CD8-positive, alpha-beta memory T cell (primary cell): ENCODE measurements at places on chromosomes 5 and 9. TPM values are rescaled to one million over a fixed set of nuclear protein-coding genes. Genes with fewer than 3 reads are reported as not detected.

Gene CCL28
- 8.4 TPM for total RNA-seq

Gene STARD4
- 32.5 TPM for total RNA-seq

Gene ELP1
- total RNA-seq: 36.2 TPM

Gene TXN
- 455 TPM for total RNA-seq

Gene PMPCA
- 96.4 TPM for total RNA-seq

Gene HOMER1
- total RNA-seq: 7.3 TPM

Gene FAM163B
- total RNA-seq: not detected

GRCh38 chr9:7828334-7828733 lies 28.8 kb upstream of the DMAC1 start:
- H3K36me3 ChIP-seq: no peaks in the 10 kb centered on the region
- no peak for DNase-seq
- no peaks in the 10 kb centered on the region for H3K27me3 ChIP-seq
- no peaks in the 10 kb centered on the region for H3K4me1 ChIP-seq

GRCh38 chr9:18717759-18718158 lies 243.8 kb downstream of the ADAMTSL1 start:
- H3K27ac ChIP-seq: no peak overlapping the region
- H3K27me3 ChIP-seq: no peaks in the 10 kb centered on the region
- no peaks in the 10 kb centered on the region for H3K4me1 ChIP-seq
- H3K36me3 ChIP-seq: no peaks in the 10 kb centered on the region

- H3K4me3 ChIP-seq: no peak overlapping the region
- no peaks in the 10 kb centered on the region for H3K27me3 ChIP-seq
- H3K27ac ChIP-seq: no peak overlapping the region
- DNase-seq: no peak
- H3K4me1 ChIP-seq: no peaks in the 10 kb centered on the region
These were observed 114.4 kb upstream of the ZNF366 start for GRCh38 chr5:72621576-72621975.

DNA sequence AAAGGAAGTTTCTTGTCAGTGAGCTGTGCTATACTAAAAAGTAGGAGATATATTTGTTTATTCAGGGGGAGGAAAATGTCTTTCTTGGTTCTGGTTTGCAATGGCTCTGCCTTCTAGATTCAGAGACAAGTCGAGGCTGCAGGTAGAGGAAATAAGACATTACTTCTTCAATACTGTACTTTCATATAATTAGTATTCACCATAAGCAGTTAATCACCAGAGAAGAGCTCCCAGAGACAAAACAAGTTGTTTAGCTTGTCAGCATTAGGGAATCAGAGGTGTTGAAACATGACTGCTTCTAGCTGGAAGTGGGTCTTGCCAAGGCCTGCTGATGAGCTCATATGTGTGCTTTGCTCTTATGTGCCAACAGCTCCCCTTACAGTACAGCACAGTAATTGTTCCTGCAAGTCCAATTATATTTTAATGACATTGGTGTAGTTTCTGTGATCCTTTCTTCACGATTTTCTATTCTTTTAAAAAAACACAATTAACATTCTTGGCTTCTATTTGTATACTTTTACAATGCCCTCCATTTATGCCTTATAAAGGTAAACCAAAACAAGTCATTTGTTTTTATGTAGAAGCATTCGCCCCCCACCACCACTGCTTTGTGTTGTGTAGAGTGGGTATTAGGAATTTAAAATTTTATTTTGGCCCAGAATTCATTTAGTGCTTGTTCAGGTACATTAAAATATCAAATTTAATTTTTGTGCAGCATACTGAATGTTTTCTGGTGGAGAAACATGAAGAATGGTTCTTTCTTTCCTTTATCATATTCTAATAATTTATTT lies 112.2 kb downstream of the RPS23 start:
- H3K27me3 ChIP-seq: no peaks in the 10 kb centered on the region
- H3K4me1 ChIP-seq: no peaks in the 10 kb centered on the region
- no peak overlapping the region for H3K27ac ChIP-seq
- DNase-seq: peak; percentile 60

DNA sequence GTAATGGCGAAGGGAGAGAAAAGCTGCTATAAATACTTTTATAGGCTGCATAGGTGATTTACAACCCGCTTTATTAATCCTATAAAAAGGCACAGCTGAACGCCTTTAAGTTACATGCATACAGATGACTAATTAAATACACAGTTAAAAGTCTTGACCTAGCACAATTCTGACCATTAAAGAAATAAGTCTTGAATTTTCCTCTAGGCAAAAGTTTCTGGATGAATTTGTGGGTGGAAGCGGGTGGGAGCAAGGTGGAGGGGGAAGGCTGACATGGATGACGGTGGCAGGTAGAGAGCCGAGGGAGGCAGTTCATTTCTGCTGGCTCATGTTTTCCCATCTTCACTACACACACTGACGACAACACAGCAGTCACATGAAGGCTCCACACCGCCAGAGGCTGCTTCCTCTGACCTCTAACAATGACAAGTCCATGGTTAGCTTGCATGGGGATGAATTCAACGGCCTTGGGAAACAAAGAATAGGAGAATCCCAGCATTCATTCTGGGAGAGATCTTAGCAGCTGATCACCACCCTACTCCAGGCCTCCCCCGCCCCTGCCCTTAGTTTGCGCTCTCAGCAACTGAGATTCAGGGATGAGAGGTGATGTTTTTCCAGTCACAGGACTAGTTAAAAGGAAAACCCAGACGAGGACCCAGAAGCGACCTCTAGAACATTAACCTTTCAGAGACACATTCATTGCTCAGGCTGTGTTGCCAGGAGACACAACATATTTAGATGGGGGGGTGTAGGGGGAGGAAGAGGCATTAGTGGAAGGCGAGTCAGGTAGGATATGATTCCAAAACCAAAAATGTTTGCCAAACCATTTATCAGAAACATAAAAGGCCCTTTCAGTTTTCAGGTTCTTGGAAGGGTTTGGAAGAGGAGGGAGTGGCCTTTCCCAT lies 329.3 kb downstream of the PIK3R1 start:
- H3K4me3 ChIP-seq: no peak overlapping the region
- no peak for DNase-seq
- no peaks in the 10 kb centered on the region for H3K36me3 ChIP-seq
- H3K27ac ChIP-seq: no peak overlapping the region

- no peak for DNase-seq
- no peak overlapping the region for H3K27ac ChIP-seq
- no peaks in the 10 kb centered on the region for H3K27me3 ChIP-seq
- peaks cover 7% of the 10 kb centered on the region for H3K36me3 ChIP-seq
- H3K4me1 ChIP-seq: no peaks in the 10 kb centered on the region
These were observed 131.5 kb downstream of the ARHGAP26 start for GRCh38 chr5:142901476-142902185.

DNA sequence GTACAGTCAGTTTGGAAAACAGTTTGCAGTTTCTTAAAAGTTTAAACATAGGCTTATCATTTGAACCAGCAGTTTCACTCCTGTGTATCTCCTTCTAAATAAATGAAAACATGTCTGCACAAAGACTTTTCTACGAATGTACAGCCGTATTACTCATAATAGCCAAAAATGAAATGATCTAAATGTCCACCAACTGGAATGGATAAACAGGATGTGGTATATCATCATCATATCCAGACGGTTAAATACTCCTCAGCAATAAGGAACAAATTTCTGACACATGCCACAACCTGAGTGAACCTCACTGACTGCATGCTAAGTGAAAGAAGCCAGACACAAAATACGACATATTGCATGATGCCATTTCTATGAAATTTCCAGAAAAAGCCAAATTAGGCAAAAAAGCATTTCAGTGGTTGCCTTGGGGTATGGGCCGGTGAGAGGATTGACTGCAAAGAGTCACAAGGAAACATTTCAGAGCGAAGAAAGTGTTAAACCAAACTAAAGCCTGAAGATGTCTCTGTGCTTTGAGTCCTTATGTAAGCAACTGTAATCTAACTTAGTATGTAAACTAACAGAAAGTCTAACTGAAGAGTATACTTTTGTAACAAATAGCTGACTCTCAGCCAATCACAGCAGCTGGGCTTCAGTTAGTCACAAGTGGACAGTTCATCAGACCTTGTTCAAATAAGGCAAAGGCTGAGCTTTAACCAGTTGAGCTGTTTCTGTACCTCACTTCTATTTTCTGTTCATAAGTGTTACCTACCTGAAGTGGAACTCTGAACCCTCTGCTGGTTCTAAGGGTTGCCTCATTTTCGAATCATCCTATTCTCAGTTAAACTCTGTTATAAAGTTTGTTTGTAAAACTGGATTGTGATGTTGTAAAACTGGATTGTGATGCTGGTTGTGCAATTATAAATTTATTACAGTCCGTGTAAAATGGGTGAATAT lies 65.2 kb downstream of the TRIO start:
- H3K36me3 ChIP-seq: no peaks in the 10 kb centered on the region
- H3K27ac ChIP-seq: no peak overlapping the region
- no peaks in the 10 kb centered on the region for H3K27me3 ChIP-seq
- DNase-seq: no peak
- no peaks in the 10 kb centered on the region for H3K4me1 ChIP-seq
- H3K4me3 ChIP-seq: no peak overlapping the region

DNA sequence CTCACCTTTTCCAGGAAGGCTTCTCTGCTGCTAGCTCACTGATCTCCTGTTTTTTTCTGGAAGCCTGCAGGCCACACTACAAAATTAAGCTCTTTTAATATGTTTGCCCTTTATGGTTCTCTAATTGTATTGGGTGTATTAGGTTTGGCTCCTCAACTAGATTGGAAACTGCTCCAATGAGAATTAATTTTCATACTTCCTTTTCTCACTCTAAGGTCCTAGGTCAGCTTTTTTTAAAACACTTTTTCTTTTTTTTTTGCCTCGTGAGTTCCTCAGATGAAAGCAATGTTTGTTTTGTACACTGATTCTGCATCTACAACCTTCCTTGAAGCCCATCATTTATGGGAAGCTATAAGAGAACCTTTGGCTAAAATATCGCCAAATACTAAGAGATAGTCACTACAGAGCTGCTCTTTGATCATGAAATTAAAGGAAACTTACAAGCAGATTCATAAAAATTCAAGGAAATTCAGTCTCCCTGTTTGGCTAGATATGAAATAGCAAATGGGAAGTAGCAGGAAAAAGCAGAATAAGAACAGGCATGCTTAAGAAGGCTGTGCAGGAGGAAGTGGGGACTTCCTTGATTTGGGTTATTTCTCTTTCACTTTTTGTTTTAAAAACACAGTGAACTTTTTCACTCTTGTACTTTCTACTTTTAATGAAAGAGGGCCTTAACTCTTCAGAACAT lies 55.2 kb upstream of the FYB1 start:
- H3K27ac ChIP-seq: peak overlapping the region; percentile 40
- H3K27me3 ChIP-seq: no peaks in the 10 kb centered on the region
- DNase-seq: no peak
- H3K4me3 ChIP-seq: peak overlapping the region; percentile 49

- no peak for DNase-seq
- no peaks in the 10 kb centered on the region for H3K27me3 ChIP-seq
- no peak overlapping the region for H3K4me3 ChIP-seq
- no peaks in the 10 kb centered on the region for H3K36me3 ChIP-seq
These were observed 61.3 kb upstream of the PIK3R1 start for GRCh38 chr5:68154119-68154857.

GRCh38 chr5:181043285-181044092 lies 3.4 kb downstream of the BTNL9 start:
- H3K27ac ChIP-seq: no peak overlapping the region
- no peaks in the 10 kb centered on the region for H3K36me3 ChIP-seq
- no peaks in the 10 kb centered on the region for H3K4me1 ChIP-seq
- peaks cover 23% of the 10 kb centered on the region for H3K27me3 ChIP-seq

DNA sequence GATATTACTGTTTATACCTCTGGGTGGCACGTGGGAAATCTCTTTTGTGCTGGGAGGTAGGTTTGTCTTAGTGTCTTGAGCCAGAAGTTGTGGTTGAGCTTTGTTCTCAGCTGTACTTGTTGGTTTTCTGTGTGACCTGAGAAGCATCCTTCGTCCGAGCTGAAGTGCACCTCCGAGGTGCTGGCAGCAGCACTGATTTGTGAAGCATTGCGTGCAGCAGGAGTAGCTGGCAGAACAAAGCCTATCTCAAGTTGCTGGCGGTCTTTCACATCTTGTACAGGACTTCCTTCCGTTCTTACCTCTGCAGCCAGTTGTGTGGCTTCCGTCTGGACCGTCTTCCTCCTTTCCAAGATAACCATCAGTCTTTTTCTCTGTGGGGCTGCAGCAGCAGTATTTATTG lies 4.3 kb downstream of the PRRC2B start:
- H3K4me3 ChIP-seq: peak overlapping the region; percentile 3
- no peaks in the 10 kb centered on the region for H3K27me3 ChIP-seq
- peak; percentile 43 for DNase-seq
- no peak overlapping the region for H3K27ac ChIP-seq
- peaks cover 75% of the 10 kb centered on the region for H3K4me1 ChIP-seq

- no peaks in the 10 kb centered on the region for H3K4me1 ChIP-seq
- H3K27ac ChIP-seq: no peak overlapping the region
- H3K27me3 ChIP-seq: no peaks in the 10 kb centered on the region
- DNase-seq: no peak
- H3K36me3 ChIP-seq: no peaks in the 10 kb centered on the region
These were observed 592.1 kb downstream of the TLE4 start for GRCh38 chr9:80163889-80164288.

DNA sequence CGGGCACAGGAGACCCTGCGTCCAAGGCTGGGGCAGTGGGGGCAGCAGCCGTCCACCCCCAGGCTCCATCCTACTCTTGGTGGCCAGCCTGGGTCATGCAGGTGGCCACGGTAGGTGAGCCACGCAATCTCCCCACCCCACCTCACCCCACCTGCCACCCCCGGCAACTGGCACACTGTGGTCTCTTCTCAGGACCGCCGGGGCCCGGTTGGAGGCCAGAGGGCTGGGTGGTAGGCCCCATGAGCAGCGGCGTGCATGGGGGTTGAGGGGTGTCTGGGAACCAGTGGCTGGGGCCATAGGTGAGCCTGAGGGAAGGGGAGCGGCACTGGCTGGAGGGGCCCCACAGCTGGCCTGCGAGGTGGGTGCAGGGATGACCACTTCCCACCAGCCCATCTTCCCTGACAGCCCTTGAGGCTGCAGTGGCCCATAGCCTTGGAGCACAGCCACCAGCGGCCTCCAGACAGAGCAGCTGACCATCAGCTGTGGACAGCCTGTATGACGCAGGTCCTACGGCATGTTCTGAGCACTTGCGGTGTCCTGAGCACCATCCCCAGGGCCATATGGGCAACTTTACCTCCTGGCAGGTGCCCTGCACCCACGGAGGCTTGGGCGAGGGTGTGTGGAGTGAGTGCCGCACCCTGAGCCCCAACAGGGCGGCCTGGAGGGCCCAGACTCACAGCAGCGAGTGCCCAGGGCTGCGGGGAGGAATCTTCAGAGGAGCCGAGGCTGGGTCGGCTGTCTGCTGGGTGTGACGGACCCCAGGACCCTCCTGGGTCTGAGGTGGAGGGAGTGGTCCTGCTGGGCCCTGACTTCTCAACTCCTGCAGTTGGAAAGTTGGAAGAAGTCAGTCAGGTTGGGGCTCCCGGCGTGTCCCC lies 47.4 kb downstream of the KCNT1 start:
- H3K4me3 ChIP-seq: no peak overlapping the region
- DNase-seq: no peak
- H3K27me3 ChIP-seq: no peaks in the 10 kb centered on the region
- H3K27ac ChIP-seq: no peak overlapping the region
